Left lung (tissue), 14 donors: ENCODE measurements at places on chromosomes 2 and 18.

- DNase-seq, result no peak
Observed at GRCh38 chr2:98393354-98393753, 47.1 kb downstream of the CNGA3 start.

DNA sequence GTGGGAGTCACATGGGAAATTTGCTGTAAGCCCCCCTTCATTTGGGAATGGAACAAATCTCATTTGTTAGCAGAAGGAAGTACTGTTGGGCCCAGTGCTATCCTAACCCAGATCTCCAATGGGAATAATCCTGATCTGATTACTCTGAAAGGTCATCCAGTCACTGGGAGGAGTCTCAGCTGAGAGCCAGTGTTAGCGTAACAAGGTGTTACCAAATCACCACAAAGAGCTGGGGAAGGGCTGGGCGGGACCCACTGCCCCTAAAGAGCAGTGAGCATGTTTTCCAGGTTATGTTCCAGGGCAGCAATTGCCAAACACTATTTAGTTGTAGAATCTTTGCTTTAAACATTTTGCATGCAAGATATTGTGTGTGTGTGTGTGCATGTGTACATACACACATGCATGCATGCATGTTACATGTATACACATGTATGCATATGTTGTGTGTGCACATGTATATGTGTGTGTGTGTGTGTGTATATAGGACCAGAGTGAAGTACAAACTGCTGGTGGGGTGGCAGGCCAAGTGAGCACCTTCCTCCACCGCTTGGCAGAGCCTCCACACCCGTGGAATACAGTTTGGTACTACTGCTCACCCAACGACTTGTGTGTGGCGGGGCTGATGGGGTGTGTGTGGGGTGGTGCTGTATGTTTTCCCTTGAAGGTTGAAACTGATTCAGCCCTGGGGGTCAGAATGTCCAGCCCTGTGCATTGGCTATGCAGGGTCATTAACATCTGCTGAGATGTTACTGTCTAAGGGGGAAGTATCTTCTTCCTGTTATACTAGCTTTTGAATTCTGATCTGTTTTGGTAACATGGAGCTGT, 15.2 kb downstream of the INPP5D start:
- no peak for DNase-seq

- no peak for DNase-seq
Observed at GRCh38 chr2:186466743-186467142, 19.3 kb upstream of the ZC3H15 start.

- no peak for DNase-seq
Observed at GRCh38 chr2:230939066-230939591, 14.1 kb upstream of the GPR55 start.

GRCh38 chr2:5932556-5933469, 240.6 kb downstream of the SOX11 start:
- no peak for DNase-seq

- DNase-seq, result no peak
Observed at GRCh38 chr2:185644828-185645227, 93.8 kb upstream of the FSIP2 start.

DNA sequence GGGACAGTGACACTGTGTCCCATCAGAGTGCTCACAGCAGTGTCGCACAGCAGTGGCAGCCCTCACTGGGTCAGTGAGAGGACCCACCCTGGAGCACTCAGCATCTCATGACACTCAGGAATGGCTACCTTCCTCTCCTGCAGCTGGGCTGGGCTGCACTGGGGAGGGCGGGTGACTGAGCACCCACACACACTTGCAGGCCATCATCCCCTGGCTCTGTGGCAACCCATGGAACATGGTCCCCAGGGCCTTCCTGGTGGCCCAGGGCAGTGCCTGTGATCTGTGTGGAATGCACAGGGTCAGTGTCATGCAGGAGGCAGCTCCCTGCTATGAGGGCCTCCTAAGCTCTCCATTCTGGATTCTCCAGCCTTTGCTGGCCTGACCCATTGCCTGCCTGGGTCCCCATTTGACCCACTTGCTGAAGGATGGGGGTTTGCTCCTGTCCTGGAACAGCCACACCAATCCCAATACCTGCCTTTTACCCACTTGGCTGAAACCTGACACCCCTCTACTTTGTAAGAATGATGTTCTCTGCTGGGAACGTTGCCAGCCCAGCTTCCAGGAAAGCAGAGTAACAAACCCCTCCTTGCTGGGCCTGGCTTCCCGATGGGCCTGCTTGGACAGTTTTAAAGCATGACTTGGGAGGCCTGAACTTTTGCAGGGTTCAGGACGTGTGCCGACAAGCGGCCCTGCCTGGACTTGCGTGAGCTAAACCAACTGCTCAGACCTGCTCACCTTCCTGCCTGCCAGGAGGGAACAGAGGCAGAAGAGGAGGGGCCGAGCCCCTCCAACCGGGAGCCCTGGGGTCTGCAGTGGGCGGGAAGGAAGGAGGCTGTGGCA, 13.7 kb downstream of the HS6ST1 start:
- DNase-seq, result peak; percentile 60

- no peak for DNase-seq
Observed at GRCh38 chr2:193502363-193503035, 1307.8 kb upstream of the TMEFF2 start.

- no peak for DNase-seq
Observed at GRCh38 chr2:33497221-33497650, 20.8 kb downstream of the RASGRP3 start.

GRCh38 chr2:234322766-234323465, 174.0 kb downstream of the ARL4C start:
- no peak for DNase-seq

DNA sequence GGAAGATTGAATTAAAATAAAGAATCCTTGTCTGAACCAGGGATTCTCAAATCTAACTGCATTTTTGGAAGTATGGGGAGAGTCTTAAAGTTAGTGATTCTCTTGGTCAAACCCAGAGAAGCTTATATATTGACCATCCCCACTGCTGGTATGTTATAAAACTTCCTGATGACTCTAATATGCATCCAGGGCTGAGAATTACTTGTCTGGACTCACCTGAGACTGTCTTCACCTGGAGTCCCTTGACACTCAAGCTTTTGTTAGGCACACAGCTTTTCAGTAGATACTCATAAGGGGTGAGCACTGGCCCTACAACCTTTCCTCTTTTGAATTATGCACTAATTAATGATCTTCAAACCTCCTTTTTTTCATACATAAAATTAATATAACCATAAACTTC, 149.6 kb upstream of the GULP1 start:
- DNase-seq, result no peak

DNA sequence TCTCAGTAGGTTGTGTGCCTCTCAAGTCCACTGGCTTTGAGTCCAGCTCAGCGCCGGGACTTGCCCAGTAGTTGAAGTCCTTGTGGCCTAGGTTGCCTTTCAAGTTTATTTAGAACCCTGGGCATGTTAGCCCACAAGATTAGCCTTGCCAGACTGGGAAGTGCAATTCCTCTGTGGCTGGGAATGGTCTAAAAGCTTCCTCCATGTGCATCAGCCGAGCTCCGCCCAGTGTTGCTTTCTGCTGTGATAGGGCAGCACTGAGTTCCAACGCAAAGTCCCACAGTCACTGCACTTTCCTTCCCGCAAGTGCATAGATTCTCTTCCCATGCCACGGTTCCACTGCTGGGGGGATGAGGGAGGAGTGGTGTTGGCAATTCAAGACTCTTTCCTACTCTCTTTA, 308.9 kb upstream of the THUMPD2 start:
- DNase-seq, result no peak

- DNase-seq, result no peak
Observed at GRCh38 chr2:28780496-28780895, 28.9 kb downstream of the PPP1CB start.

- DNase-seq, result no peak
Observed at GRCh38 chr2:152413228-152414030, 78.5 kb downstream of the FMNL2 start.

DNA sequence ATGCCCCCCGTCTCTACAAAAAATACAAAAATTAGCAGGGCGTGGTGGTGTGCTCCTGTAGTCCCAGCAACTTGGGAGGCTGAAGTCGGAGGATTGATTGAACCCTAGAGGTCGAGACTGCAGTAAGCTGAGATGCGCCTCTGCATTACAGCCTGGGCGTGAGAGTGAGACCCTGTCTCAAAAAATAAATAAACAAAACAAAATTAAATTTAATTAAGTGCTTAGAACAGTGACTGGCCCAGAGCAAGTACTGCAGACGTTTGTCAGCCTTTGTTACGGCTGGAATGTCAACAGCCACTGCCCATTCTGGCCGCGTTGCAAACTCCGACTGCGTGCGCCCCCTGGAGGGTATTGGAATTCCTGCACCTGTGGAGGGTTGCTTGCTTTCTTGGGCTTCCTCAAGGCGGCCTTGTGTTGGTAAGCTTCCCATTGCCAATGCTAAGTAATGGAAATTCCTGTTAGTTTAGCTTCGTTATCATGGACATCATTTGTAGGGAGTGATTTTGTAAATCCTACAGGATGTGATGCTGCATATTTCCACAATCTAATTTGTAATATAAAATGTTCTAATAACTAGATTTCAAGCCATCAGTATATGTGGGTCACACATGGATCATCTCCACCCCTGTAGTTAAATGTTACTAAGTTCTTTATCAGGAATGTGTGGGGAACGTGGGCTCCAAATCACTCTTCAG, 15.9 kb upstream of the ATP6V1B1 start:
- DNase-seq, result peak; percentile 83

DNA sequence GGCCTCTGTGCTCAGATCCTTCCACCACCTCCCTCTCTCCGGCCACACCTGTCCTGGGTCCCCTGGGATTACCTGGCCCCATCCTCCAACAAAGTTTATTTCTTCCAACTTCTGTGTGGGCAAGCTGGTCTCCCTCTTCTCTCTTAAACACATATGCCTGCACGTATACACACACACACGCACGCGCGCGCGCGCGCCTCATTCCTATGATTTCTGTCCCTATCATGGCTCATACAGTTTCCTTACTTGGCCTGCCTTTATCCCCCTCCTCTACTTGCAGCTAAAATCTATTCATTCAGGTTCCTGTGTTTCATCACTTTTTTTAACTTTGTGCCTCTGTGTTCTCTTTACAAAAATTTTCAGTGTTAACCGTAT, 96.4 kb downstream of the LOXHD1 start:
- no peak for DNase-seq

- no peak for DNase-seq
Observed at GRCh38 chr2:233413046-233413445, 58.8 kb downstream of the DGKD start.

GRCh38 chr18:62648045-62648678, 67.2 kb upstream of the PHLPP1 start:
- no peak for DNase-seq

DNA sequence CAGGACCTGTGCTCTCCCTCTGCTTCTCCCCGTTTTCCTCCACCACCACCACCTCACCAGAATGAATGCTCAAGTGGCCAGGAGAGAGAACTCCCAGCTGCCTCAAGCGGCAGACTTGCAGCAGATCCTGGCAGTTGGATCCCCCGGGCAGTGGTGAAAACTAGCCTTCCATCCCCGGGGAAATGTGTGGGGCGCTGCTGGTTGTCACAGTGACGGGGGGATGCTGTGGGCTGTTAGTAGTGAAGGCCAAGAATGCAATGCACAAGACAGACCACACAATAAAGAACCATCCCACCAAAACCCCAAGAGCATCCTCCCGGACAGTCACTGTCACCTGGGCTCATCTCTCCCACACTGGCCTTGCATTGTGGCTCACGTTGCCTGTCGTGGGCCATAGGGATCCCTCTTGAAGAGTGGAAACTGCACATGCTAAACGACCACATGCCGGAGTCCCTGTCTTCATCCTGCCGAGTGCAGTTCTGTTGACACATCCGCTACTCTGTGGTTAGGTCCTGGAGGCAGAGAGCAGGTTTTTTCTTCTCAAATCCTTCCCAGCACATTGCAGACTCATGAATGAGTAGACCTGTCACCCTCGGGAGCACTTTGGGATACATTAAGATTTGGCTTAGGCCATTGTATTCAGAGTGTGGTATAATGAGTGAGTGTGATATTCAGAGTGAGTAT, 13.5 kb downstream of the SPATA3 start:
- no peak for DNase-seq

DNA sequence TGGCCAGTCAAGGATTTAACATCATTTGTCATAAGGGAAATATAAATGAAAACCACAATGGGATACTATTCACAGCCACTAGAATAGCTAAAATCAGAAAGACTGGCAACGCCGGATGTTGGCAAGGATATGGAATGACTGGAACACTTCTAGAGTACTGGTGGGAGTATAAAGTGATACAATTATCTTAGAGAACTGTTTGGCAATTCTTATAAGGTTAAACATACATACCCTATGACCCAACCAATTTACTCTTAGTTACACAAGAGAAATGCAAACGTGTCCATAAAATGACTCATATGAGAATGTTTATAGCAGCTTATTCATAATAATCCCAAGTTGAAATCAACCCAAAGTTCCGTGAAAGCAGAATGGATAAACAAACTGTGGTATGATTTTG, 35.1 kb downstream of the MAPK4 start:
- no peak for DNase-seq

DNA sequence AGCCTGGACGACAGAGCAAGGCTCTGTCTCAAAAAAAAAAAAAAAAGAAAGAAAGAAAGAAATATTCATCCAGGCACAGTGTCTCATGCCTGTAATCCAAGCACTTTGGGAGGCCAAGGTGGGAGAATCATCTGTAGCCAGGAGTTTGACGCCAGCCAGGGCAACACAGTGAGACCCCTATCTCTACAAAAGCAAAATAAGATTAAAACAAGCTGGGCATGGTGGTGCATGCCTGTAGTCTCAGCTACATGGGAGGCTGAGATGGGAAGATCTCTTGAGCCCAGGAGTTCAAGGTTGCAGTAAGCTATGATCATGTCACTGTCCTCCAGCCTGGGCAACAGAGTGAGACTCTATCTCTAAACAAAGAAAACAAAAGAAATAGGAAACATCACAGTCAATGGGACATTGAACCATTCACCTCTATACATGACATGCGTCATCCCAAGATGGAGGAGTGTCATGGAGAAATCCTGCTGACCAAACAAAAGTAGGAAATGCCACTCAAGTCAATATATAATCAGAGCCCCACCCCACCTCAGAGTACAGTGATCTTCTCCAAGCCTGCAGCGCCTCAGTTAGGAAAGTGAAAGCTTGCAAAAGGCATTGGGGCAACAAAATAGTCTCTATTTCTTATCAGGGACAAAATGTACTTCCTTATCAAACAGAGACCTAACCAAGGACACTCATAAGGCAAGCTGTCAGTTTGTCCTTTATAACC, 9.8 kb downstream of the FEV start:
- DNase-seq, result no peak

DNA sequence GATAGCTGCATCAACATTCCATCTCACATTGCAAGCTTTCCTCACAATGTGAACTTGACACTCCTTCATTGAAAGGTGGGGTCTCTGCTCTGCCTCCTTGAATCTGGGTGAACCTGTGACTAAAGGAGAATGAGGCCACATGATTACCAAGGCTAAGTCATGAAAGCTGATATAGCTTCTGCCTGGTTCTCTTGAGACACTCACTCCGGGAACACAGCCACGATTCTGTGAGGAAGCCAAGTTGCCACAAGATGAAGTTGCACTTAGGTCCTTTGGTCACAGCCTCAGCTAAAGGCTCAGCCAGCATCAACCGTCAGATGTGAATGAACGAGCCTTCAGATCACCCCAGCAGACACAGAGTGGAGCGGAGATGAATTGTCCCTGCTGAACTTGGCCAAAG, 94.7 kb upstream of the FAM136A start:
- no peak for DNase-seq
